ENCODE measurements at places on chromosomes 11 and 22.

- DNase-seq: no peak
These were observed 35.2 kb downstream of the SESN3 start for GRCh38 chr11:95195831-95196230.

GRCh38 chr22:21101877-21102638 lies 56.3 kb downstream of the LRRC74B start:
- DNase-seq: no peak

DNA sequence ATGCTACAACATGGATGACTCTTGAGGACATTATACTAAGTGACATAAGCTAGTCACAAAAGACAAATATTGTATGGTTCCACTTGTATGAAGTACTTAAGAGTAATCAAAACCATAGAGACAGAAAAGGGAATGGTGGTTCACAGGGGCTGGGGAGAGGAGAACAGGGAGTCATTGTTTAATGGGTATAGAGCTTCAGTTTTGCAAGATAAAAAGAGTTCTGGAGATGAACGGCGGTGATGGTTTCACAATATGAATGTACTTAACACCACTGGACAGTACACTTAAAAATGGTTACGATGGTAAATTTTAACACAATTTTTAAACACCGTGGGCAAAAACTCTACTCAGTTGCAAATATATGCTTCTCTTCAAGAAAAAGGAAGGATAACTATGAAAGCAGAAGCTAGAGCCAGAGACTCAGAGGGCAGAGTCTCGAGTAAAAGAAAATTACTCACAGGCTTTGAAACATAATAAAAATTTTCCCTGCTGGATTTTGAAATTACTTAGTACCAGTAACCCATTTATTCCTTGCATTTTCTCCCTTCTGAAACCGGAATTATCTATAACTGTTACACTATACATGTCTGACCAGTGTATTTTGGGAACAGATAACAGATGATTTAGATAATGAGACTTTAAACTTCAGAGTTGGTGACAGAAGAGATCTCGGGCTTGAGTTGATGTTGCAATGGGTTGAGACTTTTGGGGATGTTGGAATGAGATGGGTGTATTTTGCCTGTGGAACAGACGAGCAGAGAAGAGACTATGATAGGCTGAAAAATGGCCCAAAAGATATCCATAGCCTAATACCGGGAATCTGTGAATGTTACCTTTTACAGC lies 15.0 kb downstream of the MRTFA start:
- no peak for DNase-seq

DNA sequence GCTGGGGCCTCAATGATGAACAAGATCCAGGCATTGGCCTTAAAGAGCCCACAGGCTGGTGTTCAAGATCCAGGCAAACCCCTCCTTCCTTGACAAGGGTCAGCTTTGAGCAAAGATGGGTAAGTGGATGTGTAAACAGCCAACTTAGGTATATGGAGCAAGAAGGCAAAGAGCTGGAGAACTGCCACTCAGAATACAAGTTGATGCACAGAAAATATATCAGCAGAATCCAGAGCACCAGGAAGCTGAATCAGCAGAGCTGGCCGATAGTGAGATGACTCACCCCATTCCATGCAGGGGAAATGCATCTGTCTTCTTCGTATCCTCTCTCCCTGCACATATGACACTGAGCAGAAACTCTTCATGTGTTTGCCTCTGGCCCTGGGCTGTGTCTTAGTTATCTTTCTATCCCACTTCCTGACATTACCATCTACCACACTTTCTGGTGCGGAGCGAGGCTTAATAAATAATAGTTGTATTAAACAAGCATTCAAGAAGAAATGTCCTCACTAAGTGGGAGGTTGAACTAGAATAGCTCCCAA lies 57.8 kb downstream of the ENDOD1 start:
- DNase-seq: no peak

- no peak for DNase-seq
These were observed 81.0 kb upstream of the FGF3 start for GRCh38 chr11:69899957-69900821.

GRCh38 chr11:19430346-19430745 lies 189.6 kb upstream of the E2F8 start:
- DNase-seq: no peak

All from activated T-cell treated with anti-CD3 and anti-CD28 coated beads for 24 hours (primary cell).